IMR-90 (cell line): ENCODE measurements at places on chromosomes 3 and 15. TPM values are rescaled to one million over a fixed set of nuclear protein-coding genes. Genes with fewer than 3 reads are reported as not detected.

Gene HOMER2
- total RNA-seq: 0.54 and 0.56 TPM in 2 replicates

Gene GOLGA8G
- total RNA-seq: not detected in 2 replicates

Gene CD80
- not detected in 2 replicates for total RNA-seq

DNA sequence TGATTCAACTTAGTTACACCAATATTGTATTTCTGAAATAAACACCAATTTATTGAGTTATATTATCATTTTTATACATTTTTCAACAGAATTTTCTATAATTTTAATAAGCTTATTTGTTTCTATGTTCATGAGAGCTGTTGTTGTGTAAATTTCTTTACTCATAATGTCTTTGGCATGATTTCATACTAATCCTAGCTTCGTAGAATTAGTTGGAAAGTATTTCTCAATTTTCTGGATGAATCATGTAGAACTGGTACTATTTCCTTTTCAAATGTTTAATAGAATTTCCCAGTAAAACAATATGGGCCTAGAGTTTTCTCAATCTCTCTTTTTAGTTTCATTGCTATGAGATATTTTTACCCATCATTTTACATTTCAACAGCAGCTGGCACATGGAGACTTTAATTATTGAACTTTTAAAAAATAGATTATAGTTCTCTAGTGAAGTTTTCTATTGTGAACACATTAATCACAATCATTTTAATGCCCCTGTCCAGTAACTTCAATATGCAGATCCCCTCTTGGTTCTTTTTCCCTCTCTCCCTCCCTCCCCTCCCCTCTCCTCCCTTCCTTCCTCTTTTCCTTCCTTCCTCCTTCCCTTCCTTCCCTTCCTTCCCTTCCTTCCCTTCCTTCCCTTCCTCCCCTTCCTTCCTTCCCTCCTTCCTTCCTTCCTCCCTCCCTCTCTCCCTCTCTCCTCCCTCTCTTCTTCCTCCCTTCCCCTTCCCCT is 1357.1 kb downstream of the ZPLD1 start:
- DNase-seq: no peak

- no peak for DNase-seq
Observed at GRCh38 chr15:50909010-50909317, 481 bp downstream of the AP4E1 start.
